Activated T-helper 1 cell treated with anti-CD3 and anti-CD28 coated beads, Interleukin-12 subunit alpha, Interleukin-12 subunit beta, Interleukin-2, Interleukin-4 antibody, amounts not matched to agents 30 ng/mL and 10 ng/mL and 1 ng/mL, durations not matched to agents 14 hours and 24 hours and 36 hours (primary cell): ENCODE measurements at places on chromosomes 13 and 19. TPM values are rescaled to one million over a fixed set of nuclear protein-coding genes. Genes with fewer than 3 reads are reported as not detected.

CBARP gene
- 1.5 and 1.8 TPM in 2 replicates for total RNA-seq

LILRB3 gene
- total RNA-seq, result 0.67 and 0.78 TPM in 2 replicates

LSR gene
- total RNA-seq, result 2.7 and 4.0 TPM in 2 replicates

TEKTIP1 gene
- total RNA-seq, result 1.4 and 1.7 TPM in 2 replicates

SPACA4 gene
- total RNA-seq, result not detected in 2 replicates

NLRP5 gene
- total RNA-seq, result not detected in 2 replicates

IGSF23 gene
- total RNA-seq, result not detected in 2 replicates

TMEM190 gene
- not detected in 2 replicates for total RNA-seq

CRB3 gene
- total RNA-seq, result 0.29 and 0.39 TPM in 2 replicates

GRCh38 chr13:25920931-25921330 lies 130.9 kb downstream of the SHISA2 start:
- DNase-seq, result no peak
- no peak overlapping the region for H3K4me3 ChIP-seq
- H3K4me1 ChIP-seq, result peaks cover 10% of the 10 kb centered on the region
- no peaks in the 10 kb centered on the region for H3K27me3 ChIP-seq
- H3K36me3 ChIP-seq, result no peaks in the 10 kb centered on the region
- H3K27ac ChIP-seq, result no peak overlapping the region

- no peak overlapping the region for H3K27ac ChIP-seq
- DNase-seq, result no peak
- H3K27me3 ChIP-seq, result no peaks in the 10 kb centered on the region
- no peaks in the 10 kb centered on the region for H3K4me1 ChIP-seq
- H3K4me3 ChIP-seq, result no peak overlapping the region
These were observed 304.4 kb downstream of the SUCLA2 start for GRCh38 chr13:47696674-47697073.

GRCh38 chr19:40605216-40605971 lies 4.2 kb downstream of the LTBP4 start:
- no peaks in the 10 kb centered on the region for H3K36me3 ChIP-seq
- DNase-seq, result peak; percentile 84
- peaks cover 13% of the 10 kb centered on the region for H3K27me3 ChIP-seq
- peaks cover 58% of the 10 kb centered on the region for H3K4me1 ChIP-seq
- H3K27ac ChIP-seq, result peak overlapping the region; percentile 96
- H3K4me3 ChIP-seq, result peak overlapping the region; percentile 87

GRCh38 chr19:39195755-39196154 lies 1.0 kb upstream of the NCCRP1 start:
- H3K36me3 ChIP-seq, result peaks cover 1% of the 10 kb centered on the region
- no peak overlapping the region for H3K4me3 ChIP-seq
- peaks cover 42% of the 10 kb centered on the region for H3K27me3 ChIP-seq
- H3K4me1 ChIP-seq, result peaks cover 6% of the 10 kb centered on the region
- no peak for DNase-seq

DNA sequence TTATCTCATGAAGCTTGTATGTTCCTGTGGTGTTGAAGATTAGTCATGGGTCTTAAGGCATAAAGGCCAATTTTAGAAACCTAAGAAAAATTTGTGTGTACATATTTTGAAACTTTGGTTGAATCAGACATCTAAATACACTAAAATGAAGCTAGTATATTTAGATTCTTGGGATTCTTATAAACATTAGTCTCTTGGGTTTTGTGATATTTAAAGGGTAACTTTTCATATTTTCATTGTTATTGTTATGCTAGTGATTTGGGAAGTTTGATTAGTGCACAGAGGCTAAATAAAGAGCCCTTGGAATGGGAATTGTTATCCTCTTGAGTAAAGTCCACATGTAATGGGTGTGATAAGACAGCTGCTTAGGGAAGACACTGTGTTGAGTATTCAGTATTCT lies 24.5 kb downstream of the UBA2 start:
- DNase-seq, result no peak
- no peak overlapping the region for H3K4me3 ChIP-seq
- no peaks in the 10 kb centered on the region for H3K27me3 ChIP-seq

GRCh38 chr13:42174344-42175162 lies 97.4 kb upstream of the AKAP11 start:
- H3K4me1 ChIP-seq, result no peaks in the 10 kb centered on the region
- H3K4me3 ChIP-seq, result no peak overlapping the region
- peaks cover 22% of the 10 kb centered on the region for H3K36me3 ChIP-seq
- DNase-seq, result no peak

DNA sequence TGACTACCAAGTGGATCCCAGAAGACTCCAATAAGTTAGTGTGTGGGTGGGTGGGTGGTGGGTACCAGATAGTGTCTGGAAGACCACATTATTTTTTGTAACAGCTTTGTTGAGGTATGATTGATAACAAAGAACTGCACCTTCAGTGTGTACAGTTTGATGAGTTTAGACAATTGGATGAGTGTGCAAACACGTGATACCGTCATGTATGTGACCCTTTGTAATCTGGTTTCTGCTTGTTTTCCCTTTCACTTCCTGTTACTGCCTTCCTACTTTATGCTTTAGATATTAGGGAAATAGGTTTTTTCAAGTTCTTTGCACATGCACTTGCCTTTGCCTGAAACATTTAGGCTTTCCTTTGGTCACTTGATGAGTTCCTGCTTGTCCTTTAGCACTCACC lies 8.5 kb downstream of the RPL21 start:
- H3K4me1 ChIP-seq, result peaks cover 38% of the 10 kb centered on the region
- no peak overlapping the region for H3K4me3 ChIP-seq
- peak overlapping the region; percentile 14 for H3K27ac ChIP-seq
- no peak for DNase-seq

DNA sequence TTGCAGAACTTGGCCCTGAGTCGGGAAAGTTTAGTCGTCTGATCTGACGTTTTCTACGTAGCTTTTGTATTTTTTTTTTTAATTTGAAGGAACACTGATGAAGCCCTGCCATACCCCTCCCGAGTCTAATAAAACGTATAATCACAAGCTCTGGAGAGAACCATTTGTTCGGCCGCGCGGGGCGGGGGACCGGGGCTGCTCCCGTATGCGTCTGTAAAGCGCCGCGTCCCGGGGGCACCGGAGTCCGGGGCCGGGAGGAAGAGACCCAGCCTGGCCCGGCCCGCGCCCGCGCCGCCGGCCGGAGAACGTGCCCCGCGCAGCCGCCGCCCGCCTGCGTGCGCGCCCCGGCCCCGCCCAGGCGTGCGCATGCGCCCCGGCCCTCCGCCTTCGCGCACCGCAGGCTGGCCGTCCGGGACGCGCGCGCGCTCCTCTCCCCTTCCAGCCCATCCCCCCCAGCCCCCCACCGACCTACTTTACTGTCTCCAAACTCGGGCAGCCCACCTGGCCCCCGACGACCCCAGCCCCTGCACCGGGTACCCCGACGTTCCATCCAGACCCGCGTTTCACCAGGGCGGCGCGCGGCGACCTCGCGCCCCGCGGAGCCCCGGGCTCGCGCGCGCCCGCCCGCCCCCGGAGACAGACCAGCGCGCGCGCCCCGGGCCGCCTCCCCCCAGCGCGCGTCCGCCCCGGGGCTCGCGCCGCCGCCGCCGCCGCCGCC lies 785 bp upstream of the USF2 start:
- peak overlapping the region; percentile 93 for H3K4me3 ChIP-seq
- DNase-seq, result peak; percentile 78
- peaks cover 26% of the 10 kb centered on the region for H3K36me3 ChIP-seq
- peak overlapping the region; percentile 94 for H3K27ac ChIP-seq

DNA sequence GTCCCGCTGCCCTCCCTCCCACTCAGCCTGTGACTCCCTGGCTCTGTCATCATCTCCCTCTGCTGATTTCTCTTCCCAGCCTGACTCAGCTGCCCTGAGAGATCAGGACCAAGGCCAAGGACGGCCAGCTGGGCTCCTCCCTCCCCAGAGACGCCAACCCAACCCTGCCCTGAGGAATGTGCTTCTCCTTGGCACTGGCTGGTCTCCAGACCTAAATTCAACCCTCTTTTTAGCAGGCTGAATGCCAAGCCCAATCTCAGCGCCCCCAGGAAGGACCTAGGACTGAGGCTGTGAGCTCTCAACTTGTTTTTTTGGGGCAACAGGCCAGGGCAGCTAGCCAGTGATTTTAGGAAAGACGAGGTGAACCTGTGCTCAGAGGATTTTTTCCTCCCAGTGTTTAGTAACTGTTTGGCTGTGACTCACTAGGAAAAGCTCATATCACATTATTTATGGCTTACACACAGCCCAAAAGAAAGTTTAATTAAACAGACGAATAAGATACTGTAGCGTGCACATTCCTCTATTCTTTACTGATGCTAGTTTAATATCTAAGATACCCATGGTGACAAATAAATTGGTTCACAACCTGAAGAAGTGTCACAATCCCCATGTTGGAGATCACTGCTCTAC lies 7.4 kb upstream of the IGFL1 start:
- no peaks in the 10 kb centered on the region for H3K36me3 ChIP-seq
- peaks cover 5% of the 10 kb centered on the region for H3K27me3 ChIP-seq
- no peak overlapping the region for H3K27ac ChIP-seq
- H3K4me1 ChIP-seq, result peaks cover 4% of the 10 kb centered on the region
- DNase-seq, result no peak

GRCh38 chr13:26469602-26470001 lies 87.9 kb upstream of the WASF3 start:
- no peak overlapping the region for H3K4me3 ChIP-seq
- no peaks in the 10 kb centered on the region for H3K36me3 ChIP-seq
- no peak for DNase-seq
- no peaks in the 10 kb centered on the region for H3K4me1 ChIP-seq

DNA sequence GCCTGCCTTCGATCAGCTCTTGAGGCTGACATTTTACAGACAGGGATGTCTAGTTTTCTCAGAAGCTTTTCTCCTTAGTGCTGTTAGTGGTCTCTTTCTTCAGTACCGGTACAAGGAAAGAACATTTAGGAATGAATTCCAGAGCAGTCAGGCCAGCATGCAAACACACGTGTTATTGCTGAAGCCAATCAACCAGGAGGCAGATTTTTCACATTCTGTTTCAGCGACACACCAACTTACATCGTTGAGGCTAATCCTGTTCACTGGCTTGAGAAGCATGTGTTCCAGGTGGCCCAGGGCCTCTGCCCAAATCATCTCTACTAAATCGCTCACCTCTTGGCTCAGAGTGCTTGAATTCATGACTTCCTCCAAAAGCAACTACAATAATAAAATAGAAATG lies 19.2 kb downstream of the PARP4 start:
- H3K4me1 ChIP-seq, result no peaks in the 10 kb centered on the region
- no peak for DNase-seq
- no peak overlapping the region for H3K27ac ChIP-seq
- H3K4me3 ChIP-seq, result no peak overlapping the region
- H3K27me3 ChIP-seq, result no peaks in the 10 kb centered on the region

DNA sequence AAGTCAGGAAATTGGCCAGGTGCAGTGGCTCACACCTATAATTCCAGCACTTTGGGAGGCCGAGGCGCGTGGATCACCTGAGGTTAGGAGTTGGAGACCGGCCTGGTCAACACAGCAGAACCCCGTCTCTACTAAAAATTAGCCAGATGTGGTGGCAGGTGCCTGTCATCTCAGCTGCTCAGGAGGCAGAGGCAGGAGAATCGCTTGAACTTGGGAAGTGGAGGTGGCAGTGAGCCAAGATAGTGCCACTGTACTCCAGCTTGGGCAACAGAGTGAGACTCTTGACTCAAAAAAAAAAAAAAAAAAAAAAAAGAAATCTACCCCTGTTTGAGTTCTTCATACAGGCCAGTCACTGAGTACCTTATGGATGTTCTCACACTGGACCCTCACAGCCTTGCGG lies 42.0 kb downstream of the SLC15A1 start:
- no peak overlapping the region for H3K27ac ChIP-seq
- peaks cover 14% of the 10 kb centered on the region for H3K27me3 ChIP-seq
- DNase-seq, result no peak

DNA sequence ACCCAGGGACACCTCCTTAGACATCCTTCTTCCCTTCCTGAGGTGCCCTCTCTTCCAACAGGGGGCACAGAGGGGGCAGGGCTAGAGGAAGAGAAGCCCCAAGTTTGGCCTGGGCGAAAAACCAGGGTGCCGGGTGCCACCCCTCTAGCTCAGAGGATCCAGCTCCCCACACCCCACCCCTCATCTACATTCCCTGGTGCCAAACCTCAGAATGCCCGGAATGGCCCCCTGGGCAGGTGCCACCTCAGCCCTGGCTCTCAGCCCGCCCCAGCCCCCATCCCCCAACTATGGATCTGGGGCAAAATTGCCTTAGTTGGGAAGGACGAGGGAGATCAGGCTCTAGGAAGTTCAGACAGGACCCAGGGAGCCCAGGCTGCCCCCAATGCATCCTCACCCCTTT lies 2.0 kb downstream of the CNN1 start:
- no peak for DNase-seq
- peaks cover 2% of the 10 kb centered on the region for H3K4me1 ChIP-seq
- no peak overlapping the region for H3K4me3 ChIP-seq
- peaks cover 12% of the 10 kb centered on the region for H3K27me3 ChIP-seq
- no peaks in the 10 kb centered on the region for H3K36me3 ChIP-seq

GRCh38 chr13:78841358-78841963 lies 182.5 kb upstream of the OBI1 start:
- H3K27ac ChIP-seq, result no peak overlapping the region
- no peaks in the 10 kb centered on the region for H3K36me3 ChIP-seq
- H3K4me1 ChIP-seq, result no peaks in the 10 kb centered on the region
- H3K27me3 ChIP-seq, result peaks cover 2% of the 10 kb centered on the region
- H3K4me3 ChIP-seq, result no peak overlapping the region

DNA sequence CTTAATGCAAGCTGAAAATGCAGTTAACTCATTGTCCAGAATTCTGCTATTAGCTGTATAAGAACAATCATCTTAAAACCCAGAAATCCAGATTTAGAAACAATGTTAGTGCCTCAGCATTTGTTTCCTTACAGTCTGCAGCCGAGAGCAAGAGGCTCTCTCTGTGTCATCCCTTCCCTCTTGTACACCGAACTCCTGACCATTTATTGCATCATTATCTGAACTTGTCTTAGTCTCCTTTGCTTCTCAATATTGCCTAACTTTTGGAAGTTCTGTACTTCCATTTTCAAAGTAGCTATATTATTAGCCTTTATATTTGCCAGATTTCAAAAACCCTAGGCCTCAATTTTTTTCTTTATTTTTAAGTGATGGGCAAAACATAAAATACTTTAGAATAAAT lies 27.1 kb downstream of the RNASEH2B start:
- no peak overlapping the region for H3K27ac ChIP-seq
- H3K36me3 ChIP-seq, result peaks cover 65% of the 10 kb centered on the region
- no peak for DNase-seq
- H3K4me3 ChIP-seq, result no peak overlapping the region
